ENCODE measurements at places on chromosomes 2 and 18.

DNA sequence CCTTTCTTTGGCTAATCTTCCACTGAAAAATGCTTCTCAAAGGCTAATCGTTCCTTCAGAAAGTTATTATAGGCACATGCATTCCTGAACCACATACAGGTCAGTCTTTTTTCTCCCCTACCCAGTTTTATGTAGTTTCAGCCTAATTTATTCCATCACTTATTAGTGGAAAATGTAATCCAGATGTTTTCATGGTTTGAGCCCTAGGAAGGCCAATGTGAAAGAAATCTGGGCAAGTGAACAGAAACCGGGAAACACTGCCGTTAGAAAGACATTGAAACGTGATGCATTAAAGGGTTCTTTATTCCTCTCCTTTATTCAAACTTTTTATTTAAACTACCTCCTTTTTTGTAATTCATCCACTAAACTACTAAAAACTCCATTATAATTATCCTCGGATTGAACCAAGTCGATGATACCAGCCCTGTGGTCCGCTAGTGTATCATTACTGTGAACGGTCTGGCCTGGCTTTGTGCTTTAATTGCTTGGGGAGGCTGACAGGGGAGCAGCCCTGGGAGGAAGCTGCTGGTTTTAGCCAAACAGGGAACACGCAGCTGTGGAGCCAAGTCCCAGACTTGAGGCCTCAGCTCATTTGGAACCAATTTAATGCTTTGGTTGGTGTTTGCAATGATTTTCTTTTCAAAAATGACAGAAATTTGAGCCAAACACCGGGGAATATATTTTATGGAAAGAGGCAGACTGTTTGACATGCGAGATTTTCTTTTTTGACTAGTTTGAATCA, 149.2 kb downstream of the ARHGAP28 start:
- no peak for DNase-seq

DNA sequence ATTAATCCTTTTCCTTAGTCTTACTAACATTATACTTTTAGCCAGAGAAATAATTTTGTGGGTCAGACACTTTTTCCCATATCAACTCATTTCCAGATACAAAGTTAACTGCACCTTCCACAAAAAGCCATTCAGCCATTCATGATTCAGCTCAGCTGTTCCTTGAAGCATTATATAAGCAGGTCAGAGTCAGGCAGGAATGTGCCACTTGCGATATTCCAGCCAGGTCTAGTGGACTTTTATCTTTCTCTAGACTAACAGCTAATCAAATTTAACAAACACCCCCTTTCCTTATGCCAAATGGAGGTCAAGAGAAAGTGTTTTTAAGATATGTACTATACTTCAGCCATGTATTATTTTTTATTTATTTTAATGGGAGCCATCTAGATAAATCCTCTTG, 75.6 kb upstream of the EPB41L3 start:
- no peak for DNase-seq

- DNase-seq = no peak
These were observed 21.3 kb upstream of the TCF7L1 start for GRCh38 chr2:85111819-85112281.

- no peak for DNase-seq
These were observed 66.0 kb upstream of the MYCN start for GRCh38 chr2:15874321-15874720.

All from activated CD8-positive, alpha-beta memory T cell treated with anti-CD3 and anti-CD28 coated beads, Interleukin-2, amount 50 U/mL, for 4 hours (primary cell).